ENCODE measurements at places on chromosomes 7 and 10.

DNA sequence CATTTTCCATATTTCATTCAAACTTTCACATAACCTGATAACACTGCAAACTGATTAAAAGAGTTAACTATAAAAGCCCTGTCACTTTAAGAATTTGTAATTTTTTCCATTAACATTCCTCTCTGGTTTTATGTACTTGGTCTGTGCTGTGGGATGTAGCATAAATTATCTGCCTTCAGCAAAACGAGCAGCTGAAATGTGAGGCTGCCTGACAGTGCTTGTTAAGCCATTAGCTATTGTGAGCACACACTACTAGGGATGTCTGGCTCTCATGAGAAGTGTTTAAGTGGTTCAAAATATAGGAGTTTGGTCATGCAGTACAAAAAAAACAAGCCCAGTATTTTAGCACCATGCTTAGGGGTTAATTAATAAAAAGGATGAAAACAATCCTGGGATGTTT, 63.0 kb downstream of the HOXA1 start:
- no peak for DNase-seq

GRCh38 chr10:16439295-16439694, 2.5 kb downstream of the PTER start:
- DNase-seq, result peak; percentile 77

DNA sequence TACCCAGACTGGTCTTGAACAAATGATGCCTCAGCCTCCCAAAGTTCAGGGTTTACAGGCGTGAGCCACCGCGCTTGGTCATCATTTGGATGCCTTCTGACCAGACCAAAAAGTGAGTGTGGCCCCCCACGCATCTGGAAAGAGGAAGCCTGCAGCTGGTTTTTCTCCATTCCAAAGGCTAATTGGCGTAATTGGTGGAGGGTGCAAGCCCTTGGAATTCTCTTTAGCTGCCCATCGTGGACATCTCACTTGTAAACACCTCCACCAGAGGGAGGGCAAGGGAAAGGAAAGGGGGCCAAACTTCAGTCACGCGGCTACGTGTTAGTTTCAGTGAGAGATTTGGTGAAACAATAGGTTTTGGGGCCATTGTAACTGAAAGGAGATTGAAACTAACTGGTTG, 4.1 kb upstream of the ARHGAP21 start:
- DNase-seq, result peak; percentile 6

GRCh38 chr7:81447351-81447952, 322.4 kb downstream of the HGF start:
- DNase-seq, result peak; percentile 66

GRCh38 chr10:118568327-118568848, 27.1 kb downstream of the PRLHR start:
- peak; percentile 49 for DNase-seq

- peak; percentile 60 for DNase-seq
Observed at GRCh38 chr10:77877441-77878344, 48.9 kb downstream of the DLG5 start.

DNA sequence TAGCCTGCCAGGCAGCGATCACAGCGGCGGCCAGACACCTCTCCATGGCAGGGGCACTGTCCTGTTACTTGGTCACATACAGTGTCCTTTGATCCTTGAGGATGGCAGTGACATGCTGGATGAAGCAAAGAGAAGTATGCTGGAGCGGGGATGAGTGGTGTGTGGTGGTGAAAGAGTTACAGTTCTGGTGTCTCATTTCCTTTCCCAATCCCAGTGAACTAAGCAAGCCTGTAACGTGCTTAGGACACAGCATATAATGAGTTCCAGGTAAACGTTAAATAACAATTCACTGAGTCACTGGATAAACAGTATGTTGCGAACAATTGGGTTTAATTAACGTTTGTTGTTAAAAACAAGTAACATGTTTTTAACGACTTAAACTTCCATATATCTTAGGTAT, 63.5 kb upstream of the LAMB1 start:
- peak; percentile 40 for DNase-seq

GRCh38 chr10:98949306-98949705, 286.3 kb downstream of the HPSE2 start:
- no peak for DNase-seq

- no peak for DNase-seq
Observed at GRCh38 chr10:113323985-113324384, 228.9 kb upstream of the HABP2 start.

DNA sequence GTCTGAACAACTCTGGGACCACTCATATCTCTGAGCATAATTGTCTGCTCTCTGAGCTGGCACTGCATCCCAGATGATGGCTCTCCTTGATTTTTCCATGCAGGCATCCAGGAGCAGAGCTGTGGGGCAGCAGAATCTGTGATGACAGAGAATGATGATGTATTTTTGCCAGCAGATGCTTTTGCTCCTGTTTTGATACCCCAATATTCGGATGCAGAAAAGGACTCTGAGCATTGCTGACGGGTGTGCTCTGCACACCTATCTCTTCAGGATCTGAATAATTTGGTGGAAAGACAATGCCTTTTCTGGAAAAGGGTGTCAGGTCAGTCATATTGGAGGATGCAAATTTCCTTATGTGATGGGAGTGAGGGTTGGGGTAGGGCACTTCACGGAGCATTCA, 735.9 kb downstream of the KCNMA1 start:
- no peak for DNase-seq

DNA sequence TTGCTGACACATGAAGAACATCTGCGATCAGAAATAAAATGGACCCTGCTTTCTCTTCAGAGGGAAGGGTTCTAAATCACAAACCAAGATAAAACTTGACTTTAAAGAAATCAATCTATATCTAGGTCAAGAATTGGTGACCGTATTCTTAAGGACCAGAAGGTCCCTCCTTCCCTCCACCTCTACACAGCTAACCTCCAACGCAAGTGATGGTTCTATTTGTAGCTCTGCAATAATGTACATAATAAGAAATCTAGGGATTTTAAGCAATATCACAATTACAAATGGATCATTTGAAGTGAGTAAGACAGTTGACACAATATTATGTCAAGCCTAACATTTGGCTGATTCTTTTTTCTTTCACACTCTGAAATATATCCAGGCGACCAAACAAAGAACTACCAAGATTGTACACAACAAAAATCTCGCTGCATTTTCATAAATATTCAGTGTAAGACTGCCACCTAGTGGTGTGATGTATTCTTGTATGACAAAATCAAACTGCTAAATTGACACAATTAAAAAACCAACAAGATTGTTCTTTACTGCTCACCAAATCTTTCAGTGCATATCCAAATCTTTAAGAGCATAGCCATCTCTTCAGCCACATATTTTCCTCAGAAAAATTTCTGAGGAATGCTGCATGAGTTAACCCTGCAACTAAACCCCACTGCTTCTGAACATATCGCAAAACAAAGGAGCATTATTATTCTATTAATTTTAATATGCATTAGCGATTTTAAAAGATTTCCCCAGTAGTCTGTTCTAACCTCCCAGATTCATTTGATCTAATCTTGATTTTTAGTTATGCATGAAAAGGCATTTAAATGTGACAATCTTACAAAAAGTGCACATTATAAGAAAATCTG, 44.5 kb downstream of the ICA1 start:
- DNase-seq, result peak; percentile 66

- DNase-seq, result no peak
Observed at GRCh38 chr7:153245809-153246208, 486.3 kb downstream of the ACTR3B start.

DNA sequence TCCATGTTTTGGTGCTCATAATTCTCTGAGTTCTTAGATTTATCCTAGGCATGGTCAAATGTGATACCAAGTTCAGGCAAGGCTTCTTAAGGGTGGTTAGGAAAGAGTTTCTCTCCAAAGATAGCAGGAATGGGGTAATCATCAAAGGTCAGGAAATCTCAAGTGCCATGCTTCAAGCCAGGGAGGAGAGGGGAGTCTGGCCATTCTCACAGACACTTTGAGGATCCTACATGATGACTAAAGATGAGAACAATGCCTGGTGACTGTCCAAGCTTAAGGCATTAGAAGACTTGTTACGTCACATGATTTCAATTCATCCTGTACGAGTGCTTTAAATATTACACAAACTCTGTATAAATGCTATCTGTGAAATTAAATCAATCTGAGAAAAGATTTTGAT, 59.4 kb downstream of the POM121L12 start:
- DNase-seq, result no peak

- DNase-seq, result no peak
Observed at GRCh38 chr7:104133238-104133637, 74.6 kb downstream of the ORC5 start.

- DNase-seq, result no peak
Observed at GRCh38 chr7:156618780-156619367, 21.7 kb upstream of the RNF32 start.

- no peak for DNase-seq
Observed at GRCh38 chr10:89792187-89792586, 90.8 kb downstream of the KIF20B start.

DNA sequence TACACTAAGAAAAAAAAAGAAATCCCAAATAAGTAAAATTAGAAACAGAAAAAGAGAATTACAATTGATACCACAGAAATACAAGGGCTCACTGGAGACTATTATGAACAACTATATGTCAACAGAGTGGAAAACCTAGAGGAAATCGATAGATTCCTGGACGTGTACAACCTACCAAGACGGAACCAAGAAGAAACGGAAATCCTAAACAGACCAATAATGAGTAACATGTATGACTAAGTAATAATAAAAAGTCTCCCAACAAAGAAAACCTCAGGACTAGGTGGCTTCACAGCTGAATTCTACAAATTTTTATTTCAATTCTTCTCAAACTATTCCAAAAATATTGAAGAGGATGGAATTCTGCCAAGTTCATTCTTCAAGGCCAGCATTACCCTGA, 13.9 kb downstream of the DIP2C start:
- no peak for DNase-seq

- no peak for DNase-seq
Observed at GRCh38 chr10:90652519-90652918, 205.3 kb downstream of the HTR7 start.
